NCI-H1930 (cell line): ENCODE measurements at places on chromosomes 16 and 17.

DNA sequence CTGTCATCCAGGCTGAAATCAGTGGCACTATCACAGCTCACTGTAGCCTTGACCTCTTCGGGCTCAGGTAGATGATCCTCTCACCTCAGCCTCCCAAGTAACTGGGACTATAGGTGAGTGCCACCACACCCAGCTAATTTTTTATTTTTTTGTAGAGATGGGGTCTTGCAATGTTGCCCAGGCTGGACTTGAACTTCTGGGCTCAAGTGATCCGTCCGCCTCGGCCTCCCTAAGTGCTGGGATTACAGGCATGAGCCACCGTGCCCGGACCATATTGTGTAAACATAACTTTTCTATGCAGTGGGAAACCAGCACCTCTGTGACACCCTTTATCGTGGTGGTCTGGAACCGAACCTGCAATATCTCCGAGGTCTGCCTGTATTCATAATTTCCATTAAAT, 11.2 kb upstream of the CSF3 start:
- no peak for DNase-seq

DNA sequence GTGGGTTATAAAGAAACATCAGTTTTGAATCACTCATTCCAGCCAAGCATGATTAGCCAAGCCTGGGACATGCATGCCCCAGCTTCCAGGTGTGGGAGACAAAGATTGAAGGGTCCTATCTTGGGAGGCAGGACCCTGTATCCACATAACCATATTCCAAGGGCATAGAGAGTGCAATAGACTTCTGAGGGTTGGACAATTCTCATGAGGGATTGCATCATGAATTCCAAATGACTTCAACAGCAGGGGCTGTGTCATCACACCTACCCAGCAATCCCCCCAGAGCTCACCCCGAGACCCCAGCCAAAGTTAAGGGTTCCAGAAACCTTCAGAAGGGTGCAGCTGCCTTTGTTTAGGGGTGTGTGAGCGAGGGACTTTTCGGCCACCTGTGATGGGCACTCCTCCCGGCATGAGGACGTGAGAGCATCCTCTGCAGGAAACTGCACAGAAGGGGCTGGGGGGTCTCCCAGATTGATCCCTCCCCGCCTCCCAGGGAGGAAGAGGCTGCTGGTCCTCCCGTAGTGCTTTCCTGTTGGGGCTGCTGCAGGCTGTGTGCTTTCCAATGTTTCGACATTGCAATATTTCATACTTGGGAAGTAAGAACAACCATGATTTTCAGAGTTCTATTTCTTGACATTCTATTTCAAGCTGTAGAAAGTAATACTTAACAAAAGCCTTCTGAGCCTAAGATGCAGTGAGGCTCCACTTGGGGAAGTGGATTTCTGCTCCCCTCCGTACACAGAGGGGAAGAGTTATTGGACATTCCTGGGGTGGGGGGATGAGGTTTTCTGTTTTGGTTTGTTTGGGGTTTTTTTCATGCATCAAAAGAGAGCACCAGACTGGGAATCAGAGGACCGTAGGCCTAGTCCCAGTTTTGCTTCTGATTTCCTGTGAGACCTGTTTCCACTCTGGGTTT, 13.3 kb upstream of the PITPNM3 start:
- no peak for DNase-seq

DNA sequence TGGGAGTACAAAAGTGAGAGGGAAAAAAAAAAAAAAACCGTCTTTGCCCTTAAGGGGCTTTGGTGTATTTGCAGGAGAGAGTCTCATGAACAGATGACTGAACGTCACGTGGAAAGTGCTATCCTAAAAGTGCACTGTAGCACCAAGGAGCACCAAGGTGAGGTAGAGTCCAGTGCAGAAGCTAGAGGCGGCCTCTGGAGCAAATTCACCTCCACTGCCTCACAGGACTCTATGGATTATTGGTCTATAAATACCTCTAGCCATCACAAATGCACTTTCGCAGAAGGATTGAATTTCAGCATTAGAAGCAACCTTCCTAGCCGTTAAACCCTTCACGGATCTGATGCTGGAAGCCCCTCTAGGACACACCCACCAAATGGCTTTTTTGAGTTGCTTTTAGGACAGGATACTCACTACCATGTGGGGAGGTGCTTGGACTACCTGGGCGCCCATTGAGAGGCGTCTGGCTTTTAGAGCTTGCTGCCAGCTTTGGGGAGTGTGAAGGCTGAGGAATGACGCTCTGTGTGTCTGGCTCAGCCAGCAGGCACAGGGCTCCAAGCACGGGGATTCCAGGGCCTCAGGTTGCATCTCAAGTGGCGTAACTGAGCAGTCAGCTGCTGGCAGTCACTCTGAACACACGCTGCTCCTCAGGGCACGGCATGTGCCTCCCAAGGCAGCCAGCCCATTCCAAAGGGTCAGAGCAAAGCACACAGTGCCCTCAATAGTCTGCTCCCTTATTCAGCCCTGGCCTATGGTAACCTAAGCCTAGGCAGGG, 52.7 kb downstream of the CDRT4 start:
- no peak for DNase-seq

DNA sequence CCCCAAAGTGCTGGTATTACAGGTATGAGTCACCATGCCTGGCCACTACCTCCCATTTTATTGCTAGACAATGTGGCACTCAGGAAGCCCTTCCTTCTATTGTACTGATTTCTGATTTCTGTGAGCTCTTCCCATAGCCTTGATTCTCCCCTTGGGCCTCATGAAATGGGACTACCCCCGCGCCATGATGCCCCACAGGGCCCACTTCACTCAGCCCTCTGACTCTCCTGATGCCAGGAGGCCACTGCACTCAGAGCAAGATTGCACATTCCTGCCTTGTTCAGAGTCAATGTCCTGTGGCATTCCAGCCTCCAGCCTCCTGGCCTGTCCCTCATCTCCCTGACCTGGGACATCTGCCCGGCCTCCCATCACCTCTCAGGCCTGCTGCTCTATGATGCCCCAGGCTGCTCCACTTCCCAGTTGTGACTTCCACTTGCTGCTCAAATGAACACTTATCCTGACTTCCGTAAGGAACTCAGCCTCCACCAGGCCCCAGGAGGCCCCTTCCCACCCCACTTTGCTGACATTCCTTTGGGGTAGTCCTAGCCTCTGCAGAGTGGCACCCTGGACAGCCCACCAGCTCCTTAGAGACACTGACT, 66.6 kb upstream of the KSR1 start:
- DNase-seq = no peak

GRCh38 chr17:41335747-41336146, 14.9 kb downstream of the KRT33A start:
- DNase-seq = no peak

DNA sequence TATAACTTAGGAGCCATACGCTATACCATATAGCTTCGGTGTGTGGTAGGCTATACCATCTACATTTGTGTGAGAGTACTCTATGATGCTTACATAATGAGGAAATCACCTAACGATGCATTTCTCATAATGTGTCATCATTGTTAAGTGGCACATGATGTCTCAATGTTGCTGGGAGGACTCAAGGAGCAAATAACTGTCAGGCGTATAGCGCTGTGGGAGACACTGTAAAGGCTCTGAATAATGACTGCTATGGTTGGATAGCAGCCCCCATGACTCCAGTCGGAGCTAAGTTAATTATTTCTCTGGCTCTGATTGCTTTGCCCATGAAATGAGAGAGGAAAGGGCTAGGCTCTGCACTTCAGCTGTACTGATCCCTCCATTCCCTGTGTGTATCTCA, 197.2 kb downstream of the RGS9 start:
- DNase-seq = no peak

DNA sequence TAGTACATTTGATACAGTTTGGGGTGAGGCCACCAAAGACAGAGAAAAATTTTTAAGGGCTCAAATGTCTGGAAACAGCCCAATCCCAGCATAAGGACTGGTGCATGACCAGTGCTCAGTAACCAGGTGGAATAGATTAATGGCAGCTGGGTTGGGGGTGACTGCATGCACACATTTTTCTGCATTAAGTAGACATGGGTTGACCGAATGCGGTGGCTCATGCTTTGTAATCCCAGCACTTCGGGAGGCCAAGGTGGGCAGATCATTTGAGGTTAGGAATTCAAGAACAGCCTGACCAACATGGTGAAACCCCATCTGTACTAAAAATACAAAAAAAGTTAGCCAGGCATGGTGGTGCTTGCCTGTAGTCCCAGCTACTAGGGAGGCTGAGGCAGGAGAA, 121.1 kb upstream of the HSBP1 start:
- no peak for DNase-seq

DNA sequence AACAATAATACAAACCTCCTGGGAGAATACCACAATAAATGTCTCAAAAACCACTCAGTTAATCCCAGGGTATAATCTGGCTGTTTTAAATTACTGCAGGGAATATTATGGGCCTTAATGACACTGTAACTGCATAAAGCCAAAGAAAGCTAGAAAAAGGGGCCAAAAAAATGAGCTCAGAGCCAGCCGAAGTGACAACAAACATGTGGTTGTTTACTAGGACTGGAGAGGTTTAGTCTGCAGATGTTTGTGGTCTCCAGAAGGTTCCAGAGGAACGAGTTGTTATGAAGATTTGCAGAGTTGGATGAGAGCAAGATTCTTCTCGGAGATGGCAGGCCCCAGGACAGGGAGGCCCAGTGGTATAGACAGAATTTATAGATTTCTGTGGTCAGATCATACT, 97.1 kb upstream of the AKTIP start:
- no peak for DNase-seq

- DNase-seq = no peak
Observed at GRCh38 chr17:45742251-45742650, 41.9 kb upstream of the CRHR1 start.

GRCh38 chr17:48127371-48128051, 19.9 kb downstream of the SNX11 start:
- no peak for DNase-seq

DNA sequence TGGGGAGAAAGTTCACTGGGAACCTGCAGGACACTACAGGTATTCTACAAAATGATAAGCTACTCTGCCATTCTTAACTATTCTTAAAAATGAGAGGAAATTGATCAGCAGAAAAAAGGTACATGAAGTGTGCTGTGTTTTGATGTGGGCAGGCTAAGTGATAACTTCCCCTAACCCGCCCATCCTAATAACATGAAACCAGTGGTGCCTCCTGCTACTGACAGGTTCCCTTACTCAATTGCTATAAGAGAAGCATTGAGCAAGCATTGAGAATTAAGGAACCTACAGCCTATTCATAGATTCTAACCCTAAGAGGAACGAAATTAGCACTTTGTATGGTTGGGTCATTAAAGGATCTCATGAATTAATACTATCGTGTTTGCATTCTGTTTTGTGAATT, 18.9 kb downstream of the XYLT1 start:
- no peak for DNase-seq

- DNase-seq = no peak
Observed at GRCh38 chr17:8430966-8431365, 4.7 kb upstream of the NDEL1 start.

- DNase-seq = peak; percentile 15
Observed at GRCh38 chr17:42407289-42407836, 15.7 kb downstream of the CAVIN1 start.

DNA sequence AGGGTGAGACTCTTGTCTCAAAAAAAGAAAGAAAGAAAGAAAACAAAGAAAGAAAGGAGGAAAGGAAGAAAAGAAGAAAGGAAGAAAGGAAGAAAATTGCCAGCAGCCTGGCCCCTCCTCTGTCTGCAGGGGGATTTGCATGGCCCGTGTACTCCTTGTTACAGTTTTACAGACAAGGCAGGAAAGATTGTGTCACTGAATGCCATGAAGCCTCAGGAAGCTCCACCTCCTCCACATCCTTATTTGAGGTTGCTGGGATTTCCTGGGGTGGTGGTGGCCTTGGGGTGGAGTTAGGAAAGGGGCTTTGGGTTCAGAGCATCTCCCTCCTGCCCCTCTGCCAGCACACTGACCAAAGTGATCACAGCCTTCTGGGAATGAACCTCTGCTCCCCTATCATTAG, 23.6 kb downstream of the CFAP20 start:
- DNase-seq = no peak

DNA sequence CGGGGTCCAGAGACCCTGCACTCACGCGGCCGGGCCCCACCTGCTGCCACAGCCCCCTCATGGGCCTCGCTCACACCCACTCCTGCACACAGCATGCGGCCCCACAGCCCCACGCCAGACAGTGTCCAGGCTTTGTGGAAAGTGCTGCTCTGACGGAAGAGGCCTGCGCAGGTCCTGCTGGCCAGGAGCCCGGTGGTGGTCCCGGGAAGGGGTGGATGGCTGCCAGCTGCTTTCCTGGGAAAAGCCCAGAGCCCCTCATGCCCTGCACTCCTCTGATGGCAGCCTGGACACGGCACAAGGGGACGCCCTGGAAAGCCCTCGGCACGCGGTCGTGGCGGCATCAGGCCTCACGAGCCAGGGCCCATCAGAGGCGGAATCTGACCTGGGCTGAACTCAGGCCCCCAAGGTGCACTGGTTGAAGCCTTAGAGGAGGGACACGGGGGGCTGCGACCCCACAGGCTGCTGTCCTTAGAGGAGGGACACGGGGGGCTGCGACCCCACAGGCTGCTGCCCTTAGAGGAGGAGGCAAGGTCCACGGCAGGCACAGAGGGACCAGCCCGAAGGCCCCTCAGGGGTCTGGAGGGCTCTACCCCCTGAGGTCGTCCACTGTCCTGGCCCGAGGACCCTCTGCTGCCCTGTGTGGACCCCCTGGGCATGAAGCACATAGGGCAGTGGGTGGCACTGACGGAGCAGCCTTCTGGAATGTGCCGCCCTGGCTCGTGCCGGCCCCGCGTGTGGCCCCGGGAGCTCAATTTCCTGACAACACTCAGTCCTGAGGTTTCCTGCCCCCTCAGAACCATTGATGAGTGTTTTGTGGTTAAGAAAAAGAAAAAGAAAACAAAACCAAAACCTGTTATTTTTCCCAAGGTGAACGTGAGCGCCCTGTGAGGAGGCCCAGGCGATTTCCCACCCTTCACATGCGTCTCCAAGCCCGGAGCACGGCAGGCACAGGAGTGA, 22.1 kb downstream of the SOX8 start:
- no peak for DNase-seq

- DNase-seq = no peak
Observed at GRCh38 chr16:19439483-19439882, 21.8 kb downstream of the TMC5 start.

DNA sequence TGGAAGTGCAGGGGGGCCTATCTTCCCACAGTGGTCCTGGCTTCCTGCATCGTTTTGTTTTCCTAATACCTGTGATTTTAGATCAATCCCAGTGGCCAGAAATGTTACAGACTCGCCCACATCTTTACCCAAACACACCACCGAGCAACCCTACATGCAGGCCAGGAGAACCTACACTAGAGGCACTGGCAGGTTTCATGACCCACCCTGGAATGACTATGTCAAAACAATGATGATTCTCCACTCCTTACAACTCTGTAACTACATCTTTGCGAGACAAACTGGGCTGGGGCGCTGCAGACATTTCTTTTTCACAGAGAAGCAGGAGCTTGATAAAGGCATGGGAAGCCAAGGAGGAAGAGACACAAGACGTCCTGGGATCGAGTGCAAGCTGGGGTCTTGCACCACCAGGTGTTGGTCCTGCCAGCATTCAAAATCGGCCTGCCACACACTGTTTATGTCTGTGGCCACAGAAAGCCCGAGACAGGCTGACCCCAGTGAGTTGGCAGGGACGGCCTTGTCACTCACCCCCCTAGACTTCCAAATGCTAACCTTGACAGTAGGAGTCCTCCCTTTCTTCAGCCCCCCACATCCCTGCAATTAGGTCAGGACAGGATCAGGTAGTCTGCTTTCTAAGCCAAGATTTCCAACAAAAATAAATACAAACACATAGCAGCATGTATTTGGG, 32.5 kb downstream of the UBE2O start:
- no peak for DNase-seq
